Naive thymus-derived CD4-positive, alpha-beta T cell (primary cell): ENCODE measurements at places on chromosomes 13 and 19.
A peak's percentile ranks its signal among the peaks of the same experiment; 100 is the strongest.

GRCh38 chr13:65865206-65865605 lies 1364.9 kb downstream of the PCDH9 start:
- no peak for DNase-seq

DNA sequence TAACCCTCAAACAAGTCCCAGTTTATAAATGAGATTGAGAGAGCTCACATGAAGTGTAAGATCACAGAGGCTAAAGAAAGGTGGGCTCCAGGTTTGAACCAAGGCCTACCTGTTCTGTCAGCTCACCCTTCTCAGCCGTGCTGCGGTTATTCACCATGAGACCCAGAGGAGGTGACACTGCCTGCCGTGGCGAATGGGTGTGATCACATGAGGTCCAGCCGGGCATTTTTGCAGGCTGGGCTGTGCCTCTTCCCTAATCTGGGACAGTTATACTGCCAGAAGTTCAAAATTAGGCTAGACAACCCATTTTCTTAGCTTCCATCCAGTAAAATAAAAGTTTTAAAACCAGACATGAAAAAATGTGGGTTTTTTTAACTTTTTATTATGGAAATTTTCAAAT lies 146.8 kb downstream of the FOXO1 start:
- no peak for DNase-seq

DNA sequence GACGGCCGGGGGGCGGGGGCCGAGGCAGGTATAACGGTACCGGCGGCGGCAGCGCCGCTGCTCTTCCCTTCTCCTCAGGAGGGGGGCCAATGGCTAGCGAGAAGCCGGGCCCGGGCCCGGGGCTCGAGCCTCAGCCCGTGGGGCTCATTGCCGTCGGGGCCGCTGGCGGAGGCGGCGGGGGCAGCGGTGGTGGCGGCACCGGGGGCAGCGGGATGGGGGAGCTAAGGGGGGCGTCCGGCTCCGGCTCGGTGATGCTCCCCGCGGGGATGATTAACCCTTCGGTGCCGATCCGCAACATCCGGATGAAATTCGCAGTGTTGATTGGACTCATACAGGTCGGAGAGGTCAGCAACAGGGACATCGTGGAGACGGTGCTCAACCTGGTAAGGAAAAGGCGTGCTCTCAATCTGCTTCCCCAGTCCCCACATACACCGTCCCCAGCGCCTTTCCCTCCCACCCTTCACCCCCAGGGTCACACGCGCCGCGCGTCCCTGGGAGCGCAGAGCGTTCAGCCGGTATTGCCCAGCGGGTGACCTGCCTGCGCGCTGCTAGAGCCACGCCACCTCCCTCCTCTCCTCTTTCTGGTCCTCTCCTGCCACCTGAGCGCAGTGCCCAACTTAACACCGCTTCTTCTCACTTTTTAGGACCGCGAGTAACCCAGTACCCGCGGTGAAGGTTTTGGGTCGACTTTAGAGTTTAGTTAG lies 814 bp downstream of the NBEA start:
- DNase-seq, result peak; percentile 17

GRCh38 chr19:55503502-55504251 lies 15.4 kb downstream of the SSC5D start:
- peak; percentile 83 for DNase-seq

GRCh38 chr13:46739447-46740098 lies 57.4 kb downstream of the ESD start:
- no peak for DNase-seq

- peak; percentile 71 for DNase-seq
These were observed 26.8 kb upstream of the CEACAM21 start for GRCh38 chr19:41548954-41549688.

GRCh38 chr19:51708811-51709210 lies 15.0 kb downstream of the HAS1 start:
- no peak for DNase-seq

- DNase-seq, result no peak
These were observed 402.5 kb upstream of the HTR2A start for GRCh38 chr13:47299304-47299703.

DNA sequence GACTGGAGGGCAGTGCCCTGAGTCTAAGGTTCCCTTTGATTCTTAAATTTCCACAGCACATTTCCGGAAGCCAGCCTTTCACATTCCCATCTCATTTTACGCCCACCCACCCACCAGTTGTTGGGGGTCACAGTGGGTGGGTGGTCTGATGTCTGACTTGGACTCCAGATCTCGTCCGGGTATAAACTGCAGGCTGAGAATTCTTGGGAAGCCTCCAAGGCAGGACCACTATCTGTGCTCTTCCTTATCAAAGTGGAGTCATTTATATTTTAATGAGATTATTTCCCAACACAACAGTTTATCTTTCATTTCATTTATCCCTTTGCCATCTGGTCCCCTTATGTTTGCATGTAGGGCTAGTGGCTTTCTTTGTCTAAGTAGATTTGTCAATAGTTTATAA lies 3.6 kb upstream of the FAM124A start:
- DNase-seq, result no peak

DNA sequence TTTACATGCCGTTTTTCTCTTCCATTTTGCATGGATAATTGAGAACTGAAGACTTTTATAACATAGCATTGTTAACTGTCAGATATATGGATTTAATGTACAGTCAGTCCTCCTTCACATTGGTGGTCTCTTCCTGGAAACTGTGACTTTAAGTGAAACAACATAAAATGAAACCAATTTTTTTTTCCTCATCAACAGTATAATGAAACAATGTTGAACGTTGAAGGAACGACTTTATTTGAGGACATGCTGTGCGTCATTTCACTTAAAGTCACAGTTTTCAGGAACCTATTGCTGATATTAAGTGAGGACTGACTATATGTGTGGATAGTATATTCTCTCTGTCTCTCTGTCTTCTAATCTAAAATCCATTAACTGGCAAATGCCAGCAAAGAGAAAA lies 54.8 kb downstream of the COG3 start:
- no peak for DNase-seq

GRCh38 chr19:4539693-4540581 lies at the start of gene LRG1:
LRG1 (minus strand) TSS chr19:4540036; CDS start chr19:4540013, 23 bp downstream.
- DNase-seq, result no peak

- no peak for DNase-seq
These were observed 579 bp downstream of the ZNF566 start for GRCh38 chr19:36488846-36489117.

DNA sequence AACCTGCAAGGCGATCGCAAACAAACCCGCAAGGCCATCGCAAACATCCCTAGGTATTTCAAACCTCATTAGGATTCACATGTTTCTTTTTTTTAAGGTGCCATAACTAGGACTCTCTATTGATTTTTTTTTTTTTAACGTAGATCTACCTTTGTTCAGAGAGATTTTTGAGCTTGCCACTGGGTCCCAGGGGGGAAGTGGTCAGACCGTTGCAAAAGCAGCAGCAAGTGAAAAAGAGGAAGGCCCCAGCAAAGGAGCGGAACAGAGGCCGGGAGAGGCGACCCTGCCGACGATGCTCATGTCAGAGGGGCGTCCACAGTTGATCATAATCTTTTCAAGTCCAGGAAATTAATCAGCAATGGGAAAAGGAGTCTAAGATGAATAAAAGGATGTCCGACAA lies 32.7 kb upstream of the FLT1 start:
- DNase-seq, result no peak

GRCh38 chr13:61258185-61258584 lies 157.5 kb downstream of the PCDH20 start:
- no peak for DNase-seq

DNA sequence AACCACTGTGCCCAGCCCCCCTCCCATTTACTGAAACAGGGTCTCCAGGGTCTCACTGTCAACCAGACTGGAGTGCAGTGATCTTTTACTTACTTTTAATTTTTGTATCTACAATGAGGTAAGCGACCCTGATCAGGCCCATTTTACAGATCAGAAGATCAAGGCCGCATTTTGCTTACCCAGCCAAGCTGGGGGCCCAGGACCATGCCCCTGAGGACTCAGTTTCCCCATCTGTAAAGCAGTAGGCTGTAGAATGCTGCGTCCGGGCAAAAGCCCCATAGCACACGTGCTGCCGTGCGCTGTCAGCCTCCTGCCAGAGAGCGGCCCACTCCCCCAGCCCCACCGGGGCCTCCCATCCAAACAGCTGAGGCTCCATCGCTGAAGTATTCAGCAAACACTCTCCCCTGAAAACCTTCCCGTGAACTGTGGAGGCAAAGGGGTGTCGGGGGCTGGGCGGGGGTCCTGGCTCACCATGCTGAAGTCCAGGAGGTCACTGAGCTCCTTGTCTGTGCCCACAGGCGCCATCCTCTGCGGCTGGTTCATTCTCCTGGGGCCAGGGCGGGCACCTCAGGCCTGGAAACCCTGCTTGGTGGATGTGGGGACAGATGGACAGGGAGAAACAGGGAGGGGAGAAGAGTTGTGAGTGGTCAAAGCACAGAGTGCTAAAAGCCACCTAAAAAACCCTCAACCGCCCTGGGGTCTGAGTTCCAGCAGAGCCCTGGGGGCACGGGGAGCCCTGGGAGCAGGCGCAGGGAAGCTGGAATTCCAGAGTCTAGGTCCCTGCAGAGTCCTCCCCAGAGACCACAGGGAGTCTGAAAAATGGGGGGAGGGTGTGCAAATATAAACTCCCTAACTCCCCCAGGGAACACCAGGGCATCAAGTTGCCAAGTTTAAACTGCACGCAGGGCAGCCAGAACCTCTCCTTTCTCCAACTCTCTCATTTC lies 2.4 kb downstream of the TCF3 start:
- no peak for DNase-seq
